Activated CD4-positive, alpha-beta T cell treated with anti-CD3 and anti-CD28 coated beads, Interleukin-2, amount 10 ng/mL, durations not matched to agents 24 days and 14 days (primary cell): ENCODE measurements at places on chromosomes 11 and 22. TPM values are rescaled to one million over a fixed set of nuclear protein-coding genes. Genes with fewer than 3 reads are reported as not detected.

The ARHGAP8 gene
- 0.12 and 0.36 TPM in 2 replicates for total RNA-seq

GRCh38 chr11:86514453-86514852 lies 139.8 kb downstream of the CCDC81 start:
- peaks cover 10% of the 10 kb centered on the region for H3K4me1 ChIP-seq
- DNase-seq = no peak
- H3K27ac ChIP-seq = peak overlapping the region; percentile 31
- H3K27me3 ChIP-seq = no peaks in the 10 kb centered on the region
- H3K36me3 ChIP-seq = no peaks in the 10 kb centered on the region
- H3K4me3 ChIP-seq = no peak overlapping the region

DNA sequence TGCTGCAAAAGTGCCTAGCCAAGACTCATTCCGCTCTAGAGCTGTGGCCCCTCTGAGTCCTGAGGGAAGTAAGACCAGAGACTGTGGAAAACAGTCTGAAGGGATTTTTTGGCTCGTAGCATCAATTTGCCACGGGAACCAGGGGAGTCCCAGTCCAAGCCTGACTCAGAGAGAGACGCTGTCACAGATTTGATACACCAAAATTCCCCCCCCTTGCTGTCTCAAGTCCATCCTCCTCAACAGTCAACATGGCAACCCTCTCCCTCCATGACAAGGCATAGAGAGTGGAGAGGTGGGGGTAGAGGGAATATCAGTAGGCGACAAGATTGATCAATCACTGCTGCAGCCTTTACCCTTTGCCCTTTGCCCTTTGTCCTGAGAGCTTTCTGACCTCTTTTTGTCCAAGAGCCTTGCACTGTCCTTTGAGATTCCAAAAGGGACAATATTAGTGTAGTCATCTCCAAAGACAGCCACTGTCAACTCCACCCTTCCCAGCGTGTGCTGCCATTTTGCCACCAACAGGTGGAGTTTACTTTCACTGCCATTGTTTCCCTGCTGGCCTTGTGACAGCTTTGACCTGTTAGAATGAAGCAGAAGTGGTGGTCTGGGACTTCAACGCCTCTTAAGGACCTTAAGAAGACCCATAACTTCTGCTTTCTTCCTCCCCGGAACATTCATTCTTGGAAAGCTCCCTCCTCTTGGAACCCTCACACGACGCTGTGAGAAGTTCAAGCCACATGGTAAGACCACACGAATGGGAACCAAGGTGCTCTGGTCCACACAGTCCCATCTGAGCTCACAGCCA lies 7.3 kb downstream of the SLC15A3 start:
- peaks cover 3% of the 10 kb centered on the region for H3K36me3 ChIP-seq
- no peak overlapping the region for H3K27ac ChIP-seq
- no peak for DNase-seq
- peaks cover 10% of the 10 kb centered on the region for H3K27me3 ChIP-seq
- no peak overlapping the region for H3K4me3 ChIP-seq

DNA sequence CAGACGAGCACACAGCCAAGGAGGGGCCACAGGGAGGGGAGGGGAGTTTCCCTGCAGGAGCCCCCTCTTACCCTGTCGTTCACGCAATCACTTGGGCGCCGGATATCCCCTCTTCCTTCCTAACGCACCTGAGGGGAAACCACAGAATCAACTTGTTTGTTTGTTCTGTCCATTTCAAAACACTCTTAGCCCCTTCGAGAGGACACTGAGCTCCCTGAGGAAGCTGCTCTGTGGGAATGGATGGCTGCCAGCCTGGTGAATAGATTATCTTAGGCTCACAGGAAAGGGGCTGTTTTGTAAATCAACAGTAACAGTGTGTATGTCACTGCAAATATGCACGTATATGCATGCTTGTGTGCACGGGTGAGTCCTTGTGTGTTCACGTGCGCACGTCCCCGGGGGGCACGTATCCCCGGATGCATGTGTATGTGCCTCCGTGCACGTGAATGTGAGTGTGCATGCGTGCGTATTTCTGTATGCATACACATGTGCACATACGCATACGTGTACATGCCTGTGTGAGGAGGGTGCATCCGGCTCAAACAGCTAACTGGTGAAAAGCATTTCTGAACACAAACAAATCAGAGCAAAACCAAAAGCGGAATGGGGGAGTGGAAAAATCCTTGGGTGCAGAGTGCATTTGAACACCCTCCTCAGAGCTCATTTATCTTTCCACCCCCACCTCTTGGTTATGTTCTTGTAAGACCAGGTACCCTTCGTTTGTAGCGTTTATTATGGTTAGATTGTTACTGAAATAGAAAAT lies 7.2 kb downstream of the ARSA start:
- peaks cover 35% of the 10 kb centered on the region for H3K4me1 ChIP-seq
- peak overlapping the region; percentile 99 for H3K27ac ChIP-seq
- H3K27me3 ChIP-seq = no peaks in the 10 kb centered on the region
- H3K36me3 ChIP-seq = peaks cover 9% of the 10 kb centered on the region

The CRYBB1 gene
- not detected in 2 replicates for total RNA-seq

DNA sequence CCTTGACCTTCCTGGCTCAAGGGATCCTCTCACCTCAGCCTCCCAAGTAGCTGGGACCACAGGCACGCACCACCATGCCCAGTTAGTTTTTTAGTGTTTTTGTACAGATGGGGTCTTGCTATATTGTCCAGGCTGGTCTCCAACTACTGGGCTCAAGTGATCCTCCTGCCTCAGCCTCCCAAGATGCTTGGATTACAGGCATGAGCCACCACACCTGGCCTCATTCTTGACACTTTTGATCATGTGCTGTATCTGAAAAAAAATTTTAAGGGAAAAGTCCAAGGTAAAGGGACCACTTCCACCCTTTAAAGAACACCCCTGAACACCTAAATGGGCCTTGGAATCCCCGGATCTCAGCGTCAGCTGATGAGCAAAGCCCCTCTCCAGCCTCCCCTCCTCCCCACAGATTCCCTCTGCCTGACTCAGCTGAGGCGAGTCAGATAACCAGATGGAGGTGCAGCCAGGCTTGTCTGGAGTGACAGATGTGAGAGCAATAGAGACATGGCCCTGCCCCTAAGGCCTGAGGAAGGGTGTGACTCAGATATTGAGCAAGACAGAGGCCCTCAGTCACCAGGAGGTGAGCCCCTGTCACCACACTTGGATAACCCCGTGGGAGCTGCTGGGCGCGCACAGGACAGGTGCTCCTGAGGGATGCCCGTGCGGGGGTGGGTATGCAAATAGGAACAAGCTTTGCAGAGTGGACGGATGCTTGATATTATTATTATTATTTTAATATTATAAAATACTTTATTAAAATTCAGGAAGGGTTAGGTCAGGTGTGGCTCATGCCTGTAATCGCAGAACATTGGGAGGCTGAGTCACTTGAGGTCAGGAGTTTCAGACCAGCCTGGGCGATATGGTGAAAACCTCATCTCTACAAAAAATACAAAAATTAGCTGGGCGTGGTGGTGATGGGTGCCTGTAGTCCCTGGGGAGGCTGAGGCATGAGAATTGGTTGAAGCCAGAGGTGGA lies 5.0 kb upstream of the CCDC88B start:
- no peaks in the 10 kb centered on the region for H3K27me3 ChIP-seq
- H3K36me3 ChIP-seq = peaks cover 24% of the 10 kb centered on the region
- DNase-seq = peak; percentile 63

GRCh38 chr22:44219101-44219870 lies 38.6 kb downstream of the PARVG start:
- H3K4me3 ChIP-seq = no peak overlapping the region
- H3K36me3 ChIP-seq = no peaks in the 10 kb centered on the region
- H3K27ac ChIP-seq = no peak overlapping the region
- peaks cover 1% of the 10 kb centered on the region for H3K27me3 ChIP-seq

DNA sequence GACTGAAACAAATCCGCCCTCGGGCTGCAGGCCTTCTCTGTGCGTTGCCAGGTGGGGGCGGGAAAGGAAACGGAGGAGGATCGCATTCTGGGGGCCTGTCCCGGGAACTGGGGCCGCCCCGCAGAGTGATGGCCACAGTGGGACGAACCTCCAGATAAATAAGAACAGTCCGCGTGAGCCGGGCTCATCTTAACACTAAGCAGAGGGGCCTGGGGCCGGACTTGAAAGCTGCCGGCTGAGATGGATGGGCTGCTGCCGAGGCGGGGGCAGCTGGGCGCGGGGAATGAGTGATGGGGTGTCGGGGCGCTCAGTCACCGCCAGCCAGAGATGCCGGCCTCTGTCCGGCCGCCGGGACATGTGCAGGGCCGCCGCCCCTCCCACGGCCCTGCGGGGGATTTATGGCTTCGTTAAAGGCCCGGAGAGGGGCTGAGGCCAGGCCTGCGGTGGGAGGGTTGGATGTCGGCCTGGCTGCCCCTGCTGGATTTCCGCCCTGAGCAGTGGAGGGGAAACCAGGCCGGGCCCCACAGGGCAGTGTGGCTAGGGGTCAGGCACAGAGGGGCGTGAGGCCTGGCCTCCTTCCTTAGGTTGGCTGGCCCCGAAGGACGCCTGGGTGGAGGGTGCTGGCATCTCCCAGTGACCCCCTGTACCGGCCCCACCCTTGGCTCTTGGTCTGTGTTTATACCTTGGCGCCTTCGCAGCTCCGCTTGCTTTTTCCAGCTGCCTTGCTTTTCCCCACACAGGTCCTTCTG lies 45.3 kb upstream of the CD82 start:
- H3K36me3 ChIP-seq = no peaks in the 10 kb centered on the region
- no peak overlapping the region for H3K4me3 ChIP-seq
- peaks cover 6% of the 10 kb centered on the region for H3K4me1 ChIP-seq
- no peak for DNase-seq
